ENCODE measurements at places on chromosomes 16 and 17.

DNA sequence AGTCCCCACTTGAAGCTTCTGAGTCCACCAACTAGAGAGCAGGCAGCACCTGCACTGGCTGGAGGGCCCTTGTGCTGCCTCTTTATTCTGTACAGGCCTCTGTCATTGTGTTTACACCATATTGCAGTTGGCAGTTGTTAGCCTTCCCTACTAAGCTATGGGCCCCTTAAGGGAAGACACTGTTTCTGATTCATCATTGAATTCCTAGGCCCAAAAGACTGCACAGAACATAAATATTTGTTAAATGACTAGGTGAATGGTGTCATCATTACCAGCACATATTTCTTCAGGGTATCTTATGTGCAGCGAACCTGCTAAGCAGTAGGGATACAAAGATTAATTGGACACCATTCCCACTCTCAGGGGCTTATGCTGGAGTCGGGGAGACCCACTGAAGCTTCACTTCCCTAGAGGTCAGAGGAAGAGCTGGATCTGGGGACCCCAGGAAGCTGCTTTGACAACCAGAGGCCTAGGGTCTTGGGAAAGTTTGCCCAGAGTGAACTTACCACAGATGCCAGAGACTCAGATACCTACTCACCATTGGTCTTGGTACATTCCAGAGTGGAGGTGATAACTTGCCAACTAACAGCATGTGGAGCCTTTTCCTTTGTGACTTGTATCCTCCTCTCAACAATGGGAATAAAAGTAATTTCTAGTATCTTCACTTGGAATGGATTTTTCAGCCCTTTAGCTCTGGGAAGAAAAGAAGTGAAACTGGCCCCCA lies 28.7 kb upstream of the DDX52 start:
- no peak for DNase-seq

GRCh38 chr17:34614698-34615097 lies 35.3 kb downstream of the TMEM132E start:
- DNase-seq, result no peak

- DNase-seq, result peak; percentile 80
Observed at GRCh38 chr16:11636172-11636721, 32.0 kb upstream of the SNN start.

DNA sequence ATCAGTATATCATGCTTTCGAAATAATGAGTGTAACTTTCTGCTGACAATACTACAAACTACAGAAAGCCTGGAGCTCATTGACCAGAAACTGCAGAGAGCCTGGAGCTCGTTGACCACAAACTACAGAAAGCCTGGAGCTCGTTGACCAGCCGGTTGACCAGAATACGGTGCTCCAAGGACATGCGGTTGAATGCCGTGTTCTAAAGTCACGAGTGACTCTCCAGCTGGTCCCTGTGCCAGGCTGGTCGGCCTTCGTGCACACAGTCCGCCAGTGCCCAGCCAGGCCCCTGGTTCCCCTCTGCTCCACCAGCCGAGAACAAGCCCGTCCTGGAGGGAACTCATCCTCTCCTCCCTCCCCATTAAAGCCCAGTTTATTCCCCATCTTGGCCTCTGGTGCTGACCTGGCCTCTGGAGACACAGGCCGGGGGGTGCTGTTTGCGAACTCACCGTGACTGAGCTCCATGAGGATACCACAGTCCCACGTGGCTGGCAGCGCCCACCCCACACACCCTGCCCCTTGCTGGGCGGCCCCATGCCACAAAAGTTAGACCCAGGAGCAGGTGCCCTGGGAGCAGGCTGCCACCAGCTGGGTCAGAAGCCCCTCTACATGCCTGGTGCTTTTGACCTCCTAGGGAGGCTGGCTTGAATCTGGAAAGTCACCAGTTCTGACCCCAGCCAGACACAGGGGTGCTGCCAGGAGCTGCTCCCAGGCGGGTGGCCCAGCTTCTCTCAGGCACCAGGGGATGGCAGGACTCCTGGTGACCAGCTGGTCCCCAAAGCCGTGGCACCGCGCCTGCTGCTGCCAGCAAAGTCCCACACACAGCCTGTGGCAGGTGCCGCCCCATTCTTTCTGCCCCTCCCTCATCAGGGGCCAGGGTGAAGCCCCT lies 15.5 kb upstream of the CDH15 start:
- no peak for DNase-seq

DNA sequence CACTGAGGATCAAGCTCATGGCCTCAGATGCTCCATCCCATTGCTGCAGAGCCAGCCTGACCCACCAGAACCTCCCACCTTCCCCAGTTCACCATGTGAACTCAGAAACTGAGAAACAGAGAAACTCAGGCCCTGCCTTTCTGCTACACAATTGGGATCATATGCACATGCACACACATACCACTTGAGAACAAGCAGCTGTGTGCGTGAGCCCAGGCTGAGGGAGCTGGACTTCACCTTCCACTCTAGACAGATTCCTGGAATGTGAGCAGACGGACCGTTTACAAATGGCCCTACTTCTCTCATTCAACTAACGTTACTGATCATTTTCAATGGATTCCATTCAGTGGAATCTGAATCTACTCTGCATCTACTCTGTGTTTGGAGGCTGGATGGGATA lies 1.7 kb upstream of the SPEM2 start:
- no peak for DNase-seq

- DNase-seq, result no peak
Observed at GRCh38 chr16:5590416-5590815, 492.8 kb upstream of the EEF2KMT start.

DNA sequence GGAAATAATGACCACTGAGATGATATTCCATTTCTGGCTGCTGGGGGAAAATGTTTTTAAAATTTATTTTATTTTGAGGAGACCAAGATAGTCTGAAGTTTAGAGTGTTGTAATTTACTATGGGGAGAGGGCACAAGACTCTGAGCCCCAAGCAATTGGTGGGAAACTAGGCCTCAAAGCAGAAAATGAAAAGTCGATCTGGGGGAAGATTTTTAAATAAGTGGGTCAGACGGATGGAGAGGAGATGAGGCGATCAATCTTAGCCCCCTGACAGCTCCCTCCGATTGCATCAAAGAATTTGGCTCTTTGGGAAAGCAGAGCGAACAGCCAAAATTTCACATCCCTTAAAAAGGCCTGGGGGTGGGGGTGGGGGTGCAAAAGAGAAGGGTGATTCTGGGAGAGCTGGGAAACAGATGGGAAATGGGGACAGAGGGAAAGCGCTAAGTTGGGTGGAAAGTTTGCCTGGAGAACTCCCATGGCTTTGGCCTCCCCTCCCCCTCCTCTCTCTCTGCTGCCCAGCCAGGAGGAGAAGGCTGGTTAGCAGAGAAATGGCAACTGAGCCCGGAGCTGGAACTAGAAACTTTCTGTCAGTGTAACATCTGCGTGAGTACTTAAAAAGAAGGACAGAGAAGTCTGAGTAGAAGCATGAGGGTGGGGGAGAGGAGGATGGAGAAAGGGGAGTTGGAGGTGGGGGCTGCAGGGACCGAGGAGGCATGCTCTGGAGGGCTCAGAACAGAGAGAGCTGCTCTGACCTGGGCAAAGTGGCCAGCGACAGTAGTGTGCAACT lies 1.4 kb upstream of the HOXB2 start:
- DNase-seq, result no peak

DNA sequence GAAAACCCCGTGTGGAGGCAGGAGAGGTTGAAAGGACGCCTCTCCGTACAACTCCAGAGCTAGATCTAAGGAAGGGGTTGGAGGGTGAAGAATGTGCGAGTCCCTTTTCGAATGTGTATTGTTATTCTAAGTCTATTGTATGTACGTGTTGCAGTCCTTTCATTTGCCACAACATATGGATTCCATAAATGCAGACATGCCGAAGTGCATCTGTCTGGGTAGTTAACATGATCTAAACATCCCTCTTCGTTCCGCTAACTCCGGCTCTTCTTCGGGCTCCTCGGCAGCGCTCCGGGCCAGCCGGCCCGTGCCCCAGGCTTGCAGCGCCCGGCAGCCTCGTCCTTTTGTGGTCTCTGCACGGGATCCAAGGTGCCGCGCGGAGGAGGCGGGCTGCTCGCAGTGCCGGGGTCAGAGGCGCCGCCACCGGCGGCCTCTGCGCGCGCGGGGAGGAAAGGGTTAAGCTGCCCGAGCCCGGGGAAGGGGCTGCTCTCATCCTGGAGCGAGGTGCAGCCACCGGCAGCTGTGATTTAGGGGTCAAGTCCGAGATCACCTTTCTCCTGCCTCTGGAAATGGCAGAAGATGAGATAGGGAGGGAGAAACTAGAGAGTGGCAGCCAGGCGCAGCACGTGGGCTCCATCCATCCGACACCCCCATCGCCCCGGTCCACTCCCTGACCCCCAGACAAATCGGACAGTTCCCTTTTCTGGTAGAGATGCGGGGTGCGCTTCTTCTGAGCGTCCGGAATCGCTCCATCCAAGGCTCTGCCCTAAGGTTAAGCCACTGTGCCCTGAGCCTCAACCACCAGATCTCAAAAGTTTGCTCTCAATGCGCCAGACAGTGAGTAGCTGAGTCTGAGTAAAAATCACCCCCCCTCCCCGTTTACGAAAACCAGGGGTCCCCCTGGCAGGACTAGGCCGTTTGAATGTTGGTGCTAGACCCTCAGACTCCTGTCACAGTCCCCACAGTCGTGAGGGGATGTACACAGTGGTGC lies 15.1 kb upstream of the ZFHX3 start:
- DNase-seq, result no peak

GRCh38 chr17:42674755-42675347 lies 1.9 kb downstream of the PLEKHH3 start:
- DNase-seq, result peak; percentile 92

DNA sequence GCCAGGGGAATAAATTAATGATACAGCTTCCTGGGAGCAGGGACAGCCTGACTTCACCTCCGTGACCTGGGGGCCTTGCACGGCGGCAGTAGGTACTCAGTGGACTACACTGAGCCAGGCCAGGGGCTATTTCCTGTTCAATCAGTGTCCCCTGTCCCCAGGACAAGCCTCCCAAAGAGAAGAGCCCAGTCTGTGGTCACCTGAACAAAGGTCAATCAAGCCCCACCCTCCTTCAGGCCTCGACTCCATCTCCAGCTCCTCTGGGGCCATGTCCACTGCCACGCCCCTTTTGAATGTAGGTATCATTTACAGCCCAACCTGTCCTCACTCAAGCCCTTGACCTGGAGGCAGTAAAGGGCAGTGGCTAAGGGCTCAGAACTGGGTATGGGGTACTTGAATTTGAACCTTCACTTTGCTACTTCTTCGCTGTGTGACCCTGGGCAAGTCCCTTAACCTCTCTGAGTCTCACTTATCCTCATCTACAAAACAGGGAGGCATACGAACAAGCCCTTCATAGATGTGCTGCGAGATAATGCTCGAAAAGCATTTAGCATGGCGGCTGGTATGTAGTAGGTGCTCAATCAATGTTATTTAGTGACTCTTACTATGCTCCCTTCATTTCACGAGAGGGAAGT lies 29.0 kb downstream of the MYH11 start:
- no peak for DNase-seq

DNA sequence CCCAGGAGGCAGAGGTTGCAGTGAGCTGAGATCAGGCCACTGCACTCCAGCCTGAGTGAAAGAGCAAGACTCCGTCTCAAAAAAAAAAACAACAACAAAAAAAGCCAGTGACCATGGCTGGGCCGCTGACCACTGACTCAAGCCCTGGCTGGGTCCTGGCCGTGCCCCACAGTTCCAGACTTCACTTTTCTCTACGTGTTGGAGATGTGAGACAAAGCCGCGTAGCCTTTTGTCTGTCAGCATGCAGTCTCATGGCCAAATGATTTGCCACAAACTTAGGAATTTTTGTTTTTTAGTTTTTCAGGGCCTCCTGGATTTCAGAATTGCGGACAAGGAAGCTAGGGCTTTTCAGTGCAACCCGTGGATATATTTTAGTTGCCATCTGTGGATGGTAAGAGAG lies 89.3 kb upstream of the CIBAR2 start:
- no peak for DNase-seq

- DNase-seq, result no peak
Observed at GRCh38 chr16:2898831-2899563, 12.7 kb upstream of the FLYWCH1 start.

- DNase-seq, result no peak
Observed at GRCh38 chr17:83007504-83008185, 71.8 kb upstream of the METRNL start.

- DNase-seq, result no peak
Observed at GRCh38 chr17:55152236-55152635, 112.5 kb upstream of the HLF start.

GRCh38 chr17:55576996-55577586 lies 65.8 kb upstream of the SMIM36 start:
- no peak for DNase-seq

DNA sequence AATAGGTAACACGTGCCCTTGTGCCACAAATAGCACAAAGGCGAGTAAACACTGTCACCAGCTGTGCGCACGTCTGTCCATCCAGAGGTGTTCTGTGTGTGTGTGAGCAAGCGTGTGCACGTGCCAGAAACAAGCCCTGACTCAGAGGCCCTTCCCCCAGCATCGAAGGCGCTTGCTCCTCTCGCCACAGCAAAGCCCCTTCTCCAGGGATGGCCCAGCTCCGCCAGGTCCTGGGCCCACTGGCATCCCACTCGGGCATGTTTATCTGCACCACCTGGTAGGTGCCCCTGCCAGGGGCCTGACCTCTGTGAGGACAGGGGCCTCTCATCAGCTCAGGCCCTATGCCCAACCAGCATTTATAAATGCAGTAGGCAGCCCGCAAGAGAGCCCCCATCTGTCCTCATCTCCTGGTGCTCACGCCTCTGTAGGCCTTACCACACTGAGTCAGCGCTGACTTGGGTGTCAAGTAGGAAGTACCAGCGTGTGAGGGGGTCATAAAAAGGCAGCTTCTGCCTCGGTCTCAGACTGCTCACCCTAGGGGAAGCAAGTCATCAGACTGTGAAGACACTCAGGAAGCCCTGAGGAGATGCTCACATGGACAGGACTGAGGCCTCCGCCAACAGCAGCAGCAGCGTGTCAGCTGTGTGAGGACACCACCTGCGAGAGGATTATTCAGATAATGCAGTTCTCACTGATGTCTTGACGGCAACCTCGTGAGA lies 10.8 kb downstream of the TMEM235 start:
- no peak for DNase-seq

GRCh38 chr17:44121997-44122815 lies 1.2 kb downstream of the HDAC5 start:
- DNase-seq, result no peak

Data from NCI-H2081 (cell line).